ENCODE measurements at places on chromosomes 2 and 18. TPM values are rescaled to one million over a fixed set of nuclear protein-coding genes. Genes with fewer than 3 reads are reported as not detected.

GRCh38 chr2:105062158-105062557, 24.3 kb downstream of the MRPS9 start:
- no peak for DNase-seq

- DNase-seq, result no peak
Observed at GRCh38 chr2:233290051-233290845, 17.4 kb upstream of the SAG start.

Gene DYSF
- 3.2 TPM for total RNA-seq

- no peak for DNase-seq
Observed at GRCh38 chr2:226758921-226759640, 40.5 kb downstream of the IRS1 start.

GRCh38 chr2:30622452-30622851, 175.4 kb downstream of the LCLAT1 start:
- DNase-seq, result no peak

DNA sequence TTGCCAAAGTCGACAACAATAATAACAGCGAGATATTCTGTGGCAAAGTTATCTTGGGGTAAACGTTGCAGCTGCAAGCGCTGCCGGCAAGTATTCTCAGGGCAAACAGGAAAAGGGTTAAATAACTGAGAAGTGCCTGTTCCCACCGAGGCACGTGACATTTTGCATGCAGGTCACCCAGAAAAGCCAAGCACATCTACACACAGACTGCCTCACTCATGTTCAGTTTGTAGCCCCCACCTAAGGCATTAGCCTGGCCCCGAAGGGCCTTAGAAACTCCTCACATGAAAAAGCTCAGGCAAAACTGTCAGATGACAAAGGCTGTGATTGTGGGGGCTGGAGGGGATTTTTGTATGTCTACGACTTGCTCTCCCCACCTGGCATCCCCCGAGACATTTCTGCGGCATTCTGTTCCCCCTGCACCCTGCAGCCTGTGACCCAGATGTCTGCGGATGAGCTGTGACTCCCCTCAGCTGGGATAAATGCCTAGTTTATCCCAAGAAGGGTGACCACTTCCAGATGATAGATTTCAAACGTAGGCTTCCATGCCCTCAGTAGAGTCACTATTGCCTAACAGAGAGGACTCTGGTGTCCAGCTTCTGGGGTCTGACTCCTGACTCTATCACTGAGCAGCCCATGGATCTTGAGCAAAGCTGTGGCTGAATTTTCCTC, 215.2 kb upstream of the SIX2 start:
- no peak for DNase-seq

Gene ANKRD53
- not detected for total RNA-seq

- no peak for DNase-seq
Observed at GRCh38 chr18:22800551-22800951, 132.6 kb upstream of the RBBP8 start.

Gene PAX8
- total RNA-seq, result 14.5 TPM

- DNase-seq, result no peak
Observed at GRCh38 chr2:128306081-128306930, 12.4 kb downstream of the HS6ST1 start.

GRCh38 chr18:24799176-24799575, 338.7 kb downstream of the HRH4 start:
- no peak for DNase-seq

- peak; percentile 75 for DNase-seq
Observed at GRCh38 chr18:3794537-3795348, 344.8 kb downstream of the TGIF1 start.

DNA sequence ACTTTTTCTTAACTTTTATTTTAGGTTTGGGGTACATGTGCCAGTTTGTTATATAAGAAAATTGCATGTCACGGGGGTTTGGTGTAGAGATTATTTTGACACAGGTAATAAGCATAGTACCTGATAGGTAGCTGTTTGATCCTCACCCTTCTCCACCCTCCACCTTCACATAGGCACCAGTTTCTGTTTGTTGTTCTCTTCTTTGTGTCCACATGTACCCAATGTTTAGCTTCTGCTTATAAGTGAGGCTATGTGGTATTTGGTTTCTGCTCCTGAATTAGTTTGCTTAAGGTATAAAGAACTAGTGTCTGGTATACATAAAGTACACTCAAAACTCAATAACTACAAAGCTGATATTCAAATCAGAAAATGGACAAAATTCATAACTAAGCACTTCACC, 654.6 kb upstream of the LINC00305 start:
- no peak for DNase-seq

DNA sequence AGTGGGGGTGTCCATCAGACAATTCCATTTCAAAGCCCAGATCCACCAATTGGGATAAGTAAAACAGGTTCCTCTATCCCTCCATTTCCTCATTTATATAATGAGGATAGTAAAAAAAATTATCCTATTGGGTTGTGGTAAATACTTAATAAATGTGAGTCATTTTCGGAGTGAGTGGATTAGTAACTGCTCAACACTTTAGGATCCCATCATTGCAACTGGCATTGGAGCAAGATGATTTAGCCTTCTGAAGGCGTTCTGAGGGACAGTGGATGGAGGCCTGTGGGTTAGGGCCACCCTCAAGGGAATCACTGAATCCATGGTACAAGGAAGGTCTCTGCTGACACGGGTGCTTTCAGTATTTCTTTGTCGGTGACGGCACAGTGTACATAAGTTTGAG, 108.6 kb upstream of the FZD7 start:
- DNase-seq, result no peak

GRCh38 chr2:217033186-217033585, 173.3 kb upstream of the TNP1 start:
- no peak for DNase-seq

DNA sequence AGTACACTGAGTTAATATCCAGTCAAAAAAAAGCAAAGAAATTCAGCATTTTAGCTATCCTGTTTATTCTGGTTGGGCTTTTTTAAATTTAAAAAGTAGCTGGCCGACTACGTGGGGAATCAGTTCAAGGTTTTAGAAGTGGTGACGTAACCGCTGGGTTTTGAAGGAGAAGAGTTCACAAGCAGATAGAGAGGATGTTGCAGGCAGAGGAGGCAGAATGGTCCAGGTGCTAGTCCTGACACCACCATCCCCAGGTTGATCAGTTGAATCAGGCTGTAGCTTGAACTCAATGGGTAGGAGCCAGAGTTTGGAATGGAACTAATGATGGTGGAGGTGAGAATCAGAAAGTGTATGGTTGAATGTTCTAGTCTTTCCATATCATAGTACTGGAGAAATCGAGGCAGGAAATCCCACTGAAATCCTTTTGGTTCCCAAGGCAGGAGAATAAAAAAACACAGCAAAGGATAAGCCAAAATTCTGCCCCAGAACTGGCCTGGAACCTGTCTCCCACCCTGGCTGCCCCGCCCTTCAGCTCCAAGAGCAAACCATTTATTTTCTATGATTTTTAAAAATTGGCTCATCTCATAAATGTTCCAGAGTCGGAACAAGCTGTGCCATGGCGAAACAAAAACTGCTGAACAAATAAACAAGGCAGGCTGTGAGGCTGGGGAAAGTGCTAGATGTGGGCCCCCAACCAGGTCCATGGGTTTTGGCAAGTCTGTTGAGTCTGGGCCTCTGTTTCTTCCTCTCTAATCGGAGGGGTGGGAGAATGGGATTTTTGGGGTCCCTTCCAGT, 44.0 kb downstream of the SLC4A1AP start:
- no peak for DNase-seq

DNA sequence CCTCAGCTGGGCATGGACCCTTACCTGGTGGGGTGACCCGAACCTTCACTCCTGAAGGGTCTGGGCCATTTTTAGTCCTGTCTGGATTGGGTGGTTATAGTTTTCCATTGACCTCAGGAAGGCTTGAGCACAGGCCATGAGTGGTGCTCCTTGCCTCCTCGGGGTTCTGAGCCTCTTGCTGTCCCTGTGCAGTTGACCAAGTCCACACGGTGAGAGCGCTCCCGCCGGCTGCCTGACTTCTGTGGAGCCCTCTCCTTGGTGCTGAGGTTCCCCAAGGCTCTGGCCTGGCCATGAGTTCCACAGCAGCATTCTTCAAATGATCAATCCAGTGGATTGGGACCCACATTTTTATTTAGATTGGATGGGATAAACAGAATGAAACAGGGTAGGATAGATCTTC, 159.5 kb downstream of the SEPTIN10 start:
- no peak for DNase-seq

Gene LRRTM4
- not detected for total RNA-seq

- no peak for DNase-seq
Observed at GRCh38 chr18:10161315-10161714, 247.5 kb downstream of the VAPA start.

- no peak for DNase-seq
Observed at GRCh38 chr2:215746887-215747615, 266.3 kb downstream of the MREG start.

- peak; percentile 72 for DNase-seq
Observed at GRCh38 chr2:26274058-26274613, 29.4 kb downstream of the HADHB start.

DNA sequence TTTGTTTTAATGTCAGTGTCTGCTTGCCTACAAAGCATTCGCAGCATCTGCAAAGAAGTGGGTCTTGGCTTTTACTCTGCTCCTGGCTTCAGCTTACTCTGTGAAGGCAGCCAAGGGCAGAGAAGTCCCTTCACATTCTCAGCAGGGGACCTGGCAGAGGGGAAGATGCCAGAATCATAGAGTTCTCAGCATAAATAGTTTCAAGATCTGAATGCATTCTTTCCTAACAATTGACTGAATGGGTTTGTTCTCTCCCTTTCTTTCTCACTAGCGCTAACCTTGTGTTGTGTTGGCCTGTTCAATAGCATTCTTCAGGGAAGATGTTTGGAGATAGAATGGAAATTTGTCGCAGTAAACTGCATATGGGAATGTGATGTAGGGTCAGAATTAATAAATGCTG, 106.9 kb downstream of the FARSB start:
- DNase-seq, result no peak

DNA sequence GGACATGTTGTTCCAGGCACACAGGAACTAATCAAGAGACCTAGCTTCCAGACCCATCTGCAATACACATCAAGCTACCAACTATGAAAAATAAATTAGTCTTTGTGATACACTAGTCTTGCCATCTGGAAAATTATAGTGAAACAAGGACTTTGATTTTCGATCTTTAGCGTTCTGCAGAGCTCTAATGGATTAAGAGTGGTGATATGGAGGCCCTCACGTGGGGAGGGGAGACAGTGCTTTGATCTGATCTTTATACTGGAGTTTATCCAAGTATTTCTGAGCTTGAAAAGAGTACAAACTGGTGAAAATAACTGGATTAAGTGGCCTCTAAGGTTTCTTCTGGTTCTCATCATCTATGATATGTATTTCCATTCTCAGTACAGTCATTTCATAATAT, 273.4 kb upstream of the CDH7 start:
- no peak for DNase-seq

DNA sequence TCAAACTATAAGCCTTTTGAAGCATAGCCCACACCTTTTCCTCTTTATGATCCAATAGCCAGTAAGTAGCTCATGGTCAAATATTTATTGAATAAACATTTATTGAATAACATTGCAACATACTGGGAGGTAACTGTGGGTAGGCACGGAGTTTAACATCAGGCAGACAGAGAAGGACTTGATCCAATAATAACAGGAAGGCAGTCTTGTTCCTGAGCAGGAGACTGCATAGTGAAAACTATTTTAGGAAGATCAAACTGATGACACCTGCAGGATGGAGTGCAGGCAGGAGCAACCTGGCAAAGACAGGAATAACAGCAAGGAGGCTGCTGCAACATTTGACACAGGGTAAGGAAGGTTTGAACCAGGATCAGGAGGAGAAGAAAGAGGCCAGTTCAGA, 3.1 kb upstream of the DCTN1 start:
- DNase-seq, result no peak

Gene METTL4
- 17.2 TPM for total RNA-seq

Gene COL5A2
- total RNA-seq, result 1.1 TPM

DNA sequence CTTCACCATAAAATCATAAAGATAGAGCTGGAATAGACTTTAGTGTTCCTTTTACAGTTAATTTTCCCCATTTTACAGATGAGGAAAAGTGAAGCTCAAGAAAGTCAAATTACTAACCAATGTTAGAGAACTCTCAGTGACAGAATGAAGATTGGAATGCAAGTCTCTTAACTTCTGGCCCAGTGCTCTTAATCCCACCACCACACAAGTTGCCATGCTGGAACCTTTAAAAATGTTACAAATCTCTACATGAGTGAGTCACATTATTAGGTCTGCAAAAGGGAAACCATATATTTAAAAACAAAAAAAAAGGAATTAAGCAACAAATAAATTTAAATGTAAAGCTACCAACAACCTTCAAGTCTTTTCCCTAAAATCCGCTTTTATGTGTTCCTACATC, 3.5 kb downstream of the NCKAP1 start:
- DNase-seq, result no peak

Gene HOXD12
- not detected for total RNA-seq
